ENCODE measurements at places on chromosomes 16 and 17. TPM values are rescaled to one million over a fixed set of nuclear protein-coding genes. Genes with fewer than 3 reads are reported as not detected.

SMG1 gene
- 107 TPM for total RNA-seq

RIPOR1 gene
- 32.7 TPM for total RNA-seq

KRT32 gene
- total RNA-seq, result not detected

CTRB1 gene
- total RNA-seq, result not detected

PDIA2 gene
- total RNA-seq, result not detected

STH gene
- total RNA-seq, result not detected

PLK1 gene
- total RNA-seq, result 102 TPM

SUPT4H1 gene
- 91.0 TPM for total RNA-seq

PTGES3L gene
- 0.40 TPM for total RNA-seq

RRAD gene
- 1.3 TPM for total RNA-seq

TRAP1 gene
- 81.0 TPM for total RNA-seq

NTN1 gene
- total RNA-seq, result not detected

TEX19 gene
- not detected for total RNA-seq

KRTAP1-5 gene
- total RNA-seq, result not detected

PER1 gene
- total RNA-seq, result 56.6 TPM

EVPLL gene
- not detected for total RNA-seq

LRRC37A gene
- total RNA-seq, result 5.7 TPM

AIPL1 gene
- total RNA-seq, result not detected

PTX4 gene
- total RNA-seq, result not detected

CCDC144A gene
- total RNA-seq, result 5.8 TPM

ZNF200 gene
- total RNA-seq, result 14.9 TPM

RHBDF1 gene
- total RNA-seq, result 0.18 TPM

CCDC154 gene
- total RNA-seq, result 1.6 TPM

All from activated CD4-positive, alpha-beta memory T cell treated with anti-CD3 and anti-CD28 coated beads, Interleukin-2, amount 10 ng/mL, durations not matched to agents 7 days and 5 days (primary cell).